Hippocampal formation (tissue), 2 donors: ENCODE measurements at places on chromosomes 4 and X.

- no peak for DNase-seq
These were observed 129.9 kb downstream of the CBR4 start for GRCh38 chr4:168880072-168880675.

DNA sequence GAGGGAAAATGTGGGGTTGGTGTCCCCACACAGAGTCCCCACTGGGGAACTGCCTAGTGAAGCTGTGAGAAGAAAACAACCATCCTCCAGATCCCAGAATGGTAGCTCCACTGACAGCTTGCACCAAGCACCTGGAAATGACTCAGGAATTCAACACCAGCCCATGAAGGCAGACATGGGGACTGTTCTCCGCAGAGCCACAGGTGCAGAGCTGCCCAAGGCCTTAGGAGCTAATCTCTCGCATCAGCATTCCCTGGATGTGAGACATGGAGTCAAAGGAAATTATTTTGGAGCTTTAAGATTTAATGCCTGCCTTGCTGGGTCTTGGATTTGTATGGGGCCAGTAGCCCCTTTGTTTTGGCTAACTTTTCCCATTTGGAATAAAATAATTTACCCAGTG, 367.9 kb downstream of the FAM133A start:
- DNase-seq = no peak

- DNase-seq = no peak
These were observed 32.2 kb upstream of the MAGEA10 start for GRCh38 chrX:152170621-152171020.

GRCh38 chr4:144787365-144788258, 141.7 kb downstream of the HHIP start:
- peak; percentile 34 for DNase-seq

- no peak for DNase-seq
These were observed 734.6 kb downstream of the GLUD2 start for GRCh38 chrX:121781991-121782390.

DNA sequence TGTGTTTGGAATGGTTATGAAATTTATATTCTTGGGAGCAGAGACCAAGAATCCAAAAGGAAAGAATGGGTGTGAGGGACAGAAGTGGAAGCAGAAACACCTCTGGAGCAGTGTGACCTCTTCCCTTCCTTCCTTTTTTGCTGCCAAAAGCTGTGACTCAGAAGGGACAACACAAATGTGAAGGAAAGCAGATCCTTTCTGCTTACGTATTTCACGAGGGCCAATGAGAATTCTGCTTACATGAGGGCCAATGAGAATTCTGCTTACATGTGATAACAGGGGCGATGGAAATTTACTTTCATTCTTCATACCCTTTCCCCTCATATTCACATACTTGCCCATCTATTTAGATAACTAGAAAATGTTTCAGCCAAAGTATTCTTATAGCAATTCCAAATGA, 404.6 kb downstream of the PRDM5 start:
- DNase-seq = no peak
